Stimulated activated CD8-positive, alpha-beta memory T cell treated with anti-CD3 and anti-CD28 coated beads, Interleukin-12 subunit alpha, Interleukin-12 subunit beta, amount 100 ng/mL, for 1 hour (primary cell): ENCODE measurements at places on chromosomes 11 and 22.

- DNase-seq = no peak
Measured at GRCh38 chr22:26302726-26303125, 126.3 kb upstream of the ASPHD2 start.

- no peak for DNase-seq
Measured at GRCh38 chr11:10743354-10744000, 7.6 kb upstream of the CTR9 start.

- DNase-seq = no peak
Measured at GRCh38 chr22:39136317-39136716, 16.2 kb downstream of the CBX7 start.

DNA sequence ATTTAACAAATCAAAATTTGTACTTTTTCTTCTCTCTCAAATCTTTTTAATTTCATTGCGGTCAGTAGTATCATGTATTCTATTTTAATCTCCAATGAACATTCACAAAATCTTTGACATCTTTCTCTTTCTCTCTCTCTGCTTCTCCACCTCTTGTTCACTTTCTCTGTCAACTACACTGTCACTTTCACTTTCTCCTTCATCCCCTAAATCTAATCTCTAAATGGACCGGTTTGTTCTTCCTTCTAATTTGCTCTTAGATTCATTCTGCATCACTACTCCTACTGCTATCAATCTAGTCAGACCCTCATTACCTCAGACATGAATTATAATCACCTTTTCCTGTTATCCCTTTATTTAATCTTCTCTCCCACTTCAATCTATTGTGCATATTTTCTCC is 18.6 kb downstream of the CCDC73 start:
- DNase-seq = no peak

DNA sequence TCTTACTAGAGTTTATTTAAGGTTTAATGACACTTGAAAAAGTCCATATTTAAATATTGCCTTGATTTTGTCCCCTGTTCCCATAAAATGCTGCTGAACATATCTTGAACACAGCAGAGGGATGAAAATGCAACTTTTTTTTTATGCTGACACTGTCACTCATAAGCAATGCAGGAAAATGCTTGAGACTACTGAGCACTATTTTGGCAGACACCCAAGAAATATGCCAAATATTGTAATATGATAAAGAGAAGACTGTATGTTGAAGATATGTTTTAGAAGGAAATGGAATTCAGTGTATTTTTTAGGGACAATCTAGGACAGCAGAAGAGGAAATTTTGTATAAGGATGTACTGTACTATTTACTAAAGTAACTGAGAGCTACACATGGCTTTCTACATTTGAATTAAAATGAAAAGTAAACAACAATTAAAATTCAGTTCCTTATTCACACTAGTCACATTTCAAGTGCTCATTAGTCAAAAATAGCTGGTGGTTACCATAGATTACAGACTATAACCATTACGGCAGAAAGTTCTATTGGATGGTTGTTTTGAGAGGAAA is 58.6 kb downstream of the LRRC4C start:
- no peak for DNase-seq

GRCh38 chr22:45469281-45470073 is 33.2 kb upstream of the FBLN1 start:
- no peak for DNase-seq

- no peak for DNase-seq
Measured at GRCh38 chr11:95155385-95155784, 65.7 kb downstream of the ENDOD1 start.

GRCh38 chr22:47397673-47398072 is 635.2 kb downstream of the TBC1D22A start:
- no peak for DNase-seq

GRCh38 chr11:16321148-16321547 is 35.2 kb downstream of the SOX6 start:
- no peak for DNase-seq

DNA sequence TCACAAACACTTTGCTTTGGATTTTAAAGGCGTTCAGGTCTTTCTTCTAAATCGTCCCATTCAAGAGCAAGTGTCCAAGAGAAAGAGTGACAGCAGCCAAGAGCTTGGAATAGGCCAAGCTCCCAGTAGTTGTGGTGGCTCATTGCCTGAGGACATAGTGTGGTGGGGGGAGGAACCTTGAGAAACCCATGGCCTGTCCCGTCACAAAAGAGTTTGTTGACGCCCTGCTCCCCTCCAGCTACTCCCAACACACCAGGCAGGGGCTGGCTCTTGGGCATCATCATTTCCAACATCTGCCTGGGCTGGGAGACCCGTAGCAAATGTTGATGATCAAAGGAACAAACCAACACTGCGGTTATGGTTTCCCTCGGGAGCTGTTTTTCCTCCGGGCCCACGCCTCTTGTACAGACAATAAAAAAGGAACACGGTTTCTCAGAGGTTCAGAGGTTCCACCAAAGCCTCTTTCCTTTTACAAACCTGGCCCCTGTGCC is 20.8 kb downstream of the FADS3 start:
- DNase-seq = no peak

GRCh38 chr11:7672276-7672959 is 882 bp downstream of the CYB5R2 start:
- DNase-seq = no peak

GRCh38 chr22:19478045-19478900 is 720 bp downstream of the UFD1 start:
- DNase-seq = no peak

- no peak for DNase-seq
Measured at GRCh38 chr11:105763594-105763993, 153.7 kb downstream of the GRIA4 start.

GRCh38 chr22:17228725-17229126 is 9.5 kb upstream of the ADA2 start:
- DNase-seq = no peak

- no peak for DNase-seq
Measured at GRCh38 chr22:19120829-19121630, 1.2 kb downstream of the DGCR2 start.

DNA sequence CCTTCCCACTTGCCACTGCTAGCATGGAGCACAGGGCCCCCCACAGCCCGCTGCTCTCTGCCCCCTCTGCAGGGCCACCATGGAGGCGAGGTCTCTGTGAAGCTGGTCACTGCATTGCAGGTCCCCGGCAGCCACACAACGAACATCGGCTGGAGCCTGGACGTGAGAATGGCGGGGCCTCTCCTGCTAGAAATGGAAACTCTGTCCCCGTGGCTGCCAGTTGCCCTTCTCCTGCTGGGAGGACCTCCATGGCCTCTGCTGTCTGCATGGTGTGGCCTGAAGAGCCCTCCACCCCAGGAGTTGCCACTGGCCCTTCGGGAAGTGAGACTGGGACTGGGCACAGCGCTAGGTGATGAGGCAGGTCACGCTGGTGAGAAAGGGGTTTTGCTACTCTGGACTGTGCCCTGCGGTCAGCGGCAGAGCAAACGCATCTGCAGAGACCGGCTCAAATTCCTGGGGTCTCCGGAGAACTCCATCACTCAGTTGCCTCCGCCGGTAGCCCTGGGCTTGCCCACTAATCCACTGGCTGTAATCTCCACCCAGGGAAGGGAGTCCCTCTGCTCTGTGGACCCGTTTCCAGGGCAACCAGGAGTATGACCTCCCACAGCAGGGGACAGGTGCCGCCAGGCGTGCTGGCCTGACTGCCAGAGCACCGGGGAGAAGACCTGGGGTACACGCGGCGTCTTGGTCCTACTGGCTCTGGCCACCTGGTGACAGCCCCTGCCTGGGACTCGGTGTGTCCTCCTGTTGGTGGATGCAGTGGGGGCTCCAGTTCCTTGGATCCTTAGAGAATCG is 806.3 kb downstream of the BRD1 start:
- no peak for DNase-seq

GRCh38 chr11:113193946-113194345 is 120.4 kb upstream of the TTC12 start:
- DNase-seq = no peak

DNA sequence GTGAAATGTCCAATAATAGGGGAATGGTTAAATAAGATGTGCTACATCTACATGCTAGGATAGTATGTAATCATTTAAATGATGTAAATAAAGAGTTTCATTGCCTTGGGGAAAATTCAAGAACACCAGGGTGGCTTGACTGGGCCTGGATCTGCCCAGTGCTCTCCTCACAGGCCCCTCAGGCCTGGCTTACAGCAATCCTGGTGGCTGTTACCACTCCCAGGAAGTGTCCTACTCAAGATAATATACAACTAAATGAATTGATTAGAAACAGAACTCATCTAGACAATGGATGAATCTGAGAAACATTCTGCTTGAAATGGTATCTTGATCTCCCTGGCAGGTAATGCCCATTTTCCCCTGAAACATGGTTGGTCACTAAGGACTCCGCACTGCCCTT is 30.8 kb downstream of the MAP6 start:
- no peak for DNase-seq
